Keratinocyte (primary cell): ENCODE measurements at places on chromosomes 5 and 9. TPM values are rescaled to one million over a fixed set of nuclear protein-coding genes. Genes with fewer than 3 reads are reported as not detected.

GRCh38 chr5:6218517-6218916 is 159.8 kb downstream of the MED10 start:
- no peak for DNase-seq
- no peaks in the 10 kb centered on the region for H3K4me1 ChIP-seq
- H3K27me3 ChIP-seq = no peaks in the 10 kb centered on the region
- no peak overlapping the region for H3K27ac ChIP-seq

DNA sequence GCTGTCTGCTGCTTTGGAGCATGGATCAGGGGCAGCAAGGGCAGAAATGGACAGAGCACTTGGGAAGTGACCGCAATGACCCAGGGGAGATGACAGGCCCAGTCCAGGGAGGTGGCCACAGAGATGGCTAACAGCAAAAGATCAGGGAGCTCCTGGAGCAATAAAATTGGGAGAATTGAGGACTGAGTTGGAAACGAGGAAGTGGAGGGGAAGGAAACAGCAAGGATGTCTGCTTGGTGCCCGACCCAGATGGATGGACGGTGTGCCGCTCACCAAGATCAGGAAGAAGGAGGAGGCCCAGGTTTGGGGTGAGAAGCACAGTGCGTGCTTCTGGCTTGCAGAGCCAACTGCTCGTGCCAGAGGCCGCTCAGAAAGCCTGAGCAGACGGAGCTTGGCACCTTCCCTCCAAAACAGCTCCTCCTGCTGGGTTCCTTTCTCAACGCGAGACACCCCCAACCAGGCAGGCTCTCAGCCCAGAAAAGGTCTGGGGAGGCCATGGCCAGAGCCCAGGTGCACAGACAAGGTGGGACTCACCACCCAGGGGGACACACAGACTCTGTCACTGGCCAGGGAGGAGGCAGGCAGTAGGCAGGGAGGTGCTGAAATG is 1.7 kb upstream of the SLC34A1 start:
- no peaks in the 10 kb centered on the region for H3K36me3 ChIP-seq
- no peak overlapping the region for H3K27ac ChIP-seq
- no peak for DNase-seq
- H3K27me3 ChIP-seq = peaks cover 5% of the 10 kb centered on the region

- H3K27ac ChIP-seq = no peak overlapping the region
- H3K4me3 ChIP-seq = no peak overlapping the region
- no peak for DNase-seq
- H3K27me3 ChIP-seq = no peaks in the 10 kb centered on the region
Observed at GRCh38 chr9:14935106-14935751, 25.0 kb upstream of the FREM1 start.

DNA sequence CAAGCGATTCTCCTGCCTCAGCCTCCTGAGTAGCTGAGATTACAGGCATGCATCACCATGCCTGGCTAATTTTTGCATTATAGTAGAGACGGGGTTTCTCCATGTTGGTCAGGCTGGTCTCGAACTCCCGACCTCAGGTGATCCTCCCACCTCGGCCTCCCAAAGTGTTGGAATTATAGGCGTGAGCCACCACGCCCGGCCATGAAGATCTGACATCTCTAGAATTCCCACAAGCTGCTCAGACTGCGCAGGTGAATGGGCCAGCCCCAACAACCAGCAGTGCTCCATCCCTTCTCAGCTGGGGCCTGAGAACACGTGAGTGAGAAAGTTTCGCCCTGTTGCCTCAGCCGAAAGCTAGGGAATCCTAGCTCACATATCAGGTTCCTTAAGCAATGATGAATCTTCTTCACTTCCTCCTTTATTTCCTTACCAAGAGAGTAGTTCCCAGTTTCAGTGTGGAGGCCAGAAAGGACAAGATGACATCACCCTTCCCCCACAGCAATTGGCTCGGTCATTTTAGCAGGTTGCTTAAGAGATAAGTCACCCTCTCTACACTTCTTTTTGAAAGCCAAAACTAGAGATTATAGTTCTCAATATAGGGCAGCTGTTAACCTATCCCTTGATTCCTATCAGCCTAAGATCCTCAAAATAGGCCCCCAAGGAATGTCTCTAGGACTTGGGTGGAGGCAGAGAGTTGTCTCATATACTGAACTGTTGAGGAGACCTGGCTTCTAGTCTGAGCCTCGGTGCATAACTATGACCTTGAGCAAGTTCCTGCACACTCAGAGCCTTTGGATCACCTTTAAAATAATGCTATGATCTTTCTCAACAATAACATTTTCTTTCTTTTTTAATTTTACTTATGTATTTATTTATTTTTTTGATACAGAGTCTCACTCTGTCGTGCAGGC is 23.9 kb upstream of the PPP2CA start:
- no peak overlapping the region for H3K4me3 ChIP-seq
- H3K27ac ChIP-seq = no peak overlapping the region
- no peaks in the 10 kb centered on the region for H3K27me3 ChIP-seq
- H3K4me1 ChIP-seq = peaks cover 52% of the 10 kb centered on the region
- DNase-seq = no peak

DNA sequence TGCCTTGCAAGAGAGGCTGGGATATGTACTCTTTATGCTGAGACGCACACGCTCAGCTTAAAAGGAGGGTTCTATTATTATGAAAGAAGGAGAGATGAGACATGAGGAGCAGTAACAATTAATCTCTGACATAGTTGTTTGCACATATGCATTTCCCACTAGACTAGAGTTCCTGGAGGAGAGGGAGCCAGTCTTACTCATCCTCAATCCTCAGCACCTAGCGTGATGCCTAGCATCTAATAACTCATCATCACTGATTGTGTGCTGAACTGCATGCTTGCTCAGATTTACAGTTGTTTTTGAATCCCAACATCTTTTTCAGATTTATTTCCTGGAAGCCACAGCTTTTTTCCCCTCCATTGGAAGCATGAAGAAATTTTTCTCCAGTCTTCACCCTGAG is 35.5 kb downstream of the GCNT4 start:
- no peak overlapping the region for H3K4me3 ChIP-seq
- no peaks in the 10 kb centered on the region for H3K36me3 ChIP-seq
- no peaks in the 10 kb centered on the region for H3K27me3 ChIP-seq
- H3K27ac ChIP-seq = no peak overlapping the region

GRCh38 chr5:180394031-180394636 is 41.0 kb upstream of the GFPT2 start:
- H3K4me1 ChIP-seq = no peaks in the 10 kb centered on the region
- no peak for DNase-seq
- no peaks in the 10 kb centered on the region for H3K36me3 ChIP-seq
- H3K27me3 ChIP-seq = no peaks in the 10 kb centered on the region
- H3K4me3 ChIP-seq = no peak overlapping the region

DNA sequence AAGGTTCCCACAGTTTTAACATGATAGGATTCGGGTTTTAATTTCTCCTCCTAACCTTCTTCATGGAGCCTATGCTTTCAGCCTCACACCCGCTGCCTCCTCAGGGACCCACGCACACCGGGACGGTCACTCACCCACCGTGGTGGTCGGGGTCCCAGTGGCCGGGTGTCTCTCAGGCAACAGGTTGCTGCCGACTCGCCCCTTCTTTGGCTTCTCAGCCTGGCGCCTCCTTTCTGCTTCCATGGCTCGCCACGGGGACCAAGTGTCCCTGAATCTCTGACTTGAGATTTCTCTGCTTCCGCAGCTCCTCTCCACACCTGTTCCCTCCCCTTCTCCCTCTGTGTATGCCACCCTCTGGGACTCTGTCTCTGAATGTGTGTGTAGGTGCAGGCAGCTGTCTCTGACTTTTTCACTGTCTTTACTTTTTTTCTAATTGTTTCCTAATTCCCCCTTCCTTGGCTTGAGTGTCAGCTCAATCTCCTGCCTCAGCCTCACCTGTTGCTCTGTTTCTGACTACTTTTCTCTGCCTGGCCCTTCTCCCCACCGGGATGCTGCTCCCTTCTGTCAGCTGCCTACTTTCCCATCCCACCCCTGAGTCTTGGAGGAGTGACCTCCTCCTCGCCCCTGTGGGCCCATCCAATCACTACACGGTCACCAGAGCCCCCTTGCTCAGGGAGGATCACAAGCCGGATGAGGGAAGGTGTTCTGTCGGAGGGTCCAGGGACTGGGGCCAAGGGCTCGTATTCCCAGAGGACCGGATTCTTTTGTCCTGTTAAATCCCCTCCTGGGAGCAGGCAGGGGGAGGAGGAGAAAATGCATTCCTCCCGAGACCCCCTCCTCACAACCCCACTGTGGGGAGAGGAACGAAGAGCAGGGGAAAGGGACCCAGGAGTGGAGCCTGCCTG is at the start of gene PROP1:
Gene PROP1, minus strand, starts transcription at position 552 of the 905 bp plus-strand sequence. Its CDS starts 309 bp downstream, at position 243.
- H3K4me1 ChIP-seq = no peaks in the 10 kb centered on the region
- H3K27ac ChIP-seq = no peak within 1 kb of the TSS
- DNase-seq = no peak
- H3K27me3 ChIP-seq = peaks cover 26% of the 10 kb centered on the region
- no peak within 1 kb of the TSS for H3K4me3 ChIP-seq

DNA sequence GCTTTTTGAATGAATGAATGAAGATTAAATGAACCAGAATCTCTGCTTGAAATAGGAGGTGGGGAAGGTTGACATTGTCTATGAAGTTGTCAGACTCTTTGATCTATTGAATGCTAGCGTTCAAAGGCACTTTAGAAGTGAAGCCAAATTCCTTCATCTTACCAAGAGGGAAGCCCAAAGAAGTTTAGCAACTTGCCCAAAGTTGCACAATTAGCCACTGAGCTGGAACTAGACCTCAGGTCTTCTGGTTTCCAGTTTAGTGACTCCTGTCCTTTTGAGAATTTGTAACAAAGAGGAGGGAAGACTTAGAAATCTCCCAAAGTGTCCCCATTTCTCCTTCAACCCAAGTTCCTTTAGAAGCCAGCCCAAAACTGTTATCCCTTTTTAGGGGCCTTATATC is 20.7 kb upstream of the SLC1A3 start:
- no peaks in the 10 kb centered on the region for H3K36me3 ChIP-seq
- H3K27ac ChIP-seq = no peak overlapping the region
- DNase-seq = no peak
- no peak overlapping the region for H3K4me3 ChIP-seq

- no peaks in the 10 kb centered on the region for H3K36me3 ChIP-seq
- H3K4me3 ChIP-seq = no peak overlapping the region
- H3K27ac ChIP-seq = no peak overlapping the region
- no peak for DNase-seq
Observed at GRCh38 chr5:144015961-144016360, 154.5 kb downstream of the YIPF5 start.

DNA sequence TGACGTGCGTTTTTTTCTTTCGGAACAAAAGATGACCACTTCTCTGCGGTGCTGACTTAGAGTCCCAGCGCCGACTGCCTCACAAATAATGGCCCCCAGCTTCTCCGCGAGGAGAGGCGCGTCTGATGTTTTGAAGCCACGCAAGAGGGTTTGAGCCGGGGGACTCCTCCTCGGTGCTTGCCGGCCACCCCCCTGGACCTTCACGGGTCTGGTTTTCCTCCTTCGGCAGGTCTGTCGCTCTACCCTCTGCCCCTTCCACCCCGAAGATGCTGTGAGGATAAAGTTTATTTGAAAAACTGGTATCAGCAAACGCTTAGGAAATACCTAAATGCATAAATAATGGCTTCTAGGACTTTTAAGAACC is 584 bp downstream of the USP20 start:
- H3K27me3 ChIP-seq = no peaks in the 10 kb centered on the region
- peak overlapping the region; percentile 63 for H3K27ac ChIP-seq
- H3K36me3 ChIP-seq = peaks cover 1% of the 10 kb centered on the region
- H3K4me3 ChIP-seq = peak overlapping the region; percentile 99

FSTL4 gene
- 0.82 to 4.2 TPM (median 1.7 TPM) in 3 replicates for polyA plus RNA-seq

LRRC70 gene
- 0.21 to 0.34 TPM (median 0.22 TPM) in 3 replicates for polyA plus RNA-seq

SLC36A2 gene
- not detected in 3 replicates for polyA plus RNA-seq

SLU7 gene
- polyA plus RNA-seq = 18.0 to 29.7 TPM (median 24.0 TPM) in 3 replicates
